ENCODE measurements at places on chromosomes 3 and 15. TPM values are rescaled to one million over a fixed set of nuclear protein-coding genes. Genes with fewer than 3 reads are reported as not detected.

DNA sequence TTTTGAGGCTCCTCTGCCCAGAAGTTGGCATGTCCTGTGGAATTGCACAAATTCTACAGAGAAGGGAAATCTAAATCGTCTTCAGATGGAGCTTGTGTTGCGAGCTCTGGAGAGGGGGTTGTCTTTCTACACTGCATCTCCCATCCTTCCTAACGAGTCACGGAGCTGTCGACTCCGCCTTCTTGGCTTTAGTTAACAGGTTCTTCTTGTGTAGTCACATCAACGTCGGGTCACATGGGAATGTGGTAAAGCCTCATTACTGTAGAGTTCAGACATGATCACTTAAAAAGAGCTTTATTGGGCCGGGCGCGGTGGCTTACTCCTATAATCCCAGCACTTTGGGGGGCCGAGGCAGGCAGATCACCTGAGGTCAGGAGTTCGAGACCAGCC lies 60.0 kb downstream of the DNASE1L3 start:
- DNase-seq, result no peak

DNA sequence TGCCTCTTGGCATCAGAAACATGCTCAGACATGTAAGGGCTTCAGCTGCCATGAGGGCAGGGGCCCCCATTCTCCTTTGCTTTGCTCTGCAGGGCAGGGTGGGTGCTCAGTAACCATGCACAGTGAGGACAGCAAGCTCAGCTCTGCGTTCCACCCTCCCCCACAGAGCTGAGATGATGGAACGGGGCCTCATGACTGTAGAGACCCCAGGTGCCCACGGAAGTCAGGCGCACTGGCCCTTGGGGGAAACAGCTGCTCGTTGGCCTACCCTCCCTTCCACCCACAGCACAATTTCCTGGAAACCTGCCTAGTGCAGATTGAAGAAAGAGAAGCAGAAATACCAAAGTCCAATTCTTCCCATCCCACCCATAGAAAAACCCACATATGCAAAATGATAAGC lies 10.5 kb downstream of the CTXND1 start:
- no peak for DNase-seq

- DNase-seq, result peak; percentile 58
These were observed 5.0 kb downstream of the PTH1R start for GRCh38 chr3:46882377-46883053.

DNA sequence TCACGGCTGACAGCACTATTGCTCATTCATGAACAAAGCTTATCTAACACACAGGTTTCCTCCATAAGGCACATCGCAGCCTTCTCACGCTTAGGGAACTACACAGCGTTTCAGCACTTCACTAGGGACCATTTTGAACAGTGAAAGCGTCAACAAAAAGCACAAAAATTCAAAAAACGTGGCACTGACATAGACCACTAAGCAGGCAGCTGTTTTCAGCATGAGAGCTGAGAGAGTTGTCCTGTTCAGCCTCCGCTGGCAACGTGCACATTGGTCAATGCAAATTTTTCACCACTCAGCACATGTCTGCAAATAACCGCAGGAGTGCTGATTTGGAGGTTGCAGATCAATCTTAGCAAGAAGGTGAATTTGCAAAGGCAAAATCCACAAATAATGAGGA lies 109.2 kb downstream of the LRRK1 start:
- no peak for DNase-seq

DNA sequence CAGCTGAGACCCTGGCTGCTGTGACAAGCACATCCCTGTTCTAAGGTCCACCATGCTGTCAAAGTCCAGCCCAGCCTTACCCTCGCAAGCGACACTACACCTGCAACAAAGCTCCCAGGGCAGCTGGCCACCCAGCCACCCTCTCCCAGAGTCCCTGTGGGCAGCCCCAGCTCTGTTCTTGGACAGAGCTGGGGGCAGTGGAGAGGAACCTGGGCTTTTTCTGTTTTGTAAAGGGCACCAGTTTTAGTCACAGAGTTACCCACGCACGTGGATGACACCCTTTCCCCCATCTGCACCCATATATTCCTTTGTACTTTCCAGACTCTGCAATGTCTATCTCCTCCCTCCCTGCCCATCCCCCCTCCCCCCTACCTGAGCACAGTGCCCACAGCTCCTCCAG lies 38.9 kb downstream of the ACAN start:
- DNase-seq, result no peak

DNA sequence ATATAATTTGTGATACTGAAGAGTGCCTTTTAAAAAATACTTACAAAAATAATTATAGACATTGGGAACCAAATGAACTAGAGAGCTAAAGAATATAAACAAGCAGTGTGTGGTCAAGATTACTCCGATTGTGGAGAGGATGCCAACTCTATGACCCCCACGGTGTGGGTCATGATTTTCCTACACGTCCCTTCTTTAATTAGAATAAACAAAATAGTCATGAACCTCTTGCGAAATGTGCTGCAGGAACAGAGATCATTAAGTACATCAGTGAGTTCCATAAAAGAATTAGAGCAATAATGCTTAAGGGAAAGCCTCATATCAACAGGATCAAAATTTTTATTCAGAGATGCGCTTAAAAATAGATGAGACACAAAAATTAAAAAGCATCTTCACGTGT lies 476.6 kb upstream of the ROBO1 start:
- no peak for DNase-seq

DNA sequence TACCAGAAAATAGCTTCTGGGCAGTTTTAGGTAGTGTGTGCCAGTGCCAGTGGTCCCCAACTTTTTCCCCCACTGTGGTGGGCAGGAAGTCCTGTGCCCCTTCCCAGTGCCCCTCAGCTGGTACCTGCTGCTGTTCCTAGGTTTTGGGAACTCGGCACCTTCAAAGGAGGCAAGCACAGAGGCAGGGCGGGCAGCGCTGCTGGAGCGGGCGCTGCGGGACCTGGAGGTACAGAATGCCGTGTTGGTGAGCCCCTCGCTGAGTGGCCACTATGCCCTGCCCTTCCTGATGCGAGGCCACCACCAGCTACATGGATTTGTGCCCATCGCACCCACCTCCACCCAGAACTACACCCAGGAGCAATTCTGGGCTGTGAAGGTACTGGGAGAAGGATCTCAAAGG lies 3.1 kb upstream of the ACY1 start:
- DNase-seq, result no peak

DNA sequence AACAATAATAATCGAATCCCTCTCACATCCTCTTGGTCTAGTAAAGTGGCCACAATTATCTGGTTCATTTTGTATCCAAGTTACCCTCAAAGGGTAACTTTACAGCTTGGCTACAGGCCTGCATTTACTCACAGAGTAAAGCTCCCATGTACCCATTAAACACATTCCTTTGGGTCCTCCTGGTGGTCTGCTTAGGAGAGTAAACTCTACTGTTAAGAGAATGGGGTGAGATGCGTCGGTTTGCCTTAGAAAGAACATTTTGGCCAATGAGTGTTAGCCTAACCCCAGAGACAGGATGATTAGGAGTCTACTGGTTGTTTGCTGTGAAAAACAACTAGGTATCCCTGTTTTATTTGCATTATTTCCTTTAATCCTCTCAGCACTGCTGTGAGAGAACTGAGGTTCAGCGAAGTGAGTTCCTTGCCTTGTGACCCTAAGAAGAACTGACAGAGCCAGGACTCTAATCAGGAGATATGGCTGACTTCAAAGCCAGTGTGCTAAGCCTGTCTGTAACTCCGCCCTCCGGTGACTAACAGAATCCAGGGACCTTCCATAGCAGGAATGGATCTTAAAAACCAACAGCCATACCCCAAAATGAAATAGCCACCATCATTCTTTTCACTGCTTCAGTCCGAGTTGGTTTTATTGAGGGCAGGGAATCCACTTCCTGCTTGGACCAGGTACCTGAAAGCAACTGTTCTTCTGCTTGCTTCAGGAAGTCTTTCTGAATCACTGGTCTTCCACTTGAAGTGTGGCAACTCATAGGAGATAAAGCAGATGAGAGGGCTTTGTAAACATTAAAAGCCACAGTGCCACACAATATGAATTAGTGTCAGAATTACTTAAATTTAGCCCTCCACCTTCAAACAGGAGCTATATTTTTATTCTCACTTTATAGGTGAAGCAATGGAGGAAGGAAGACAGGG lies 317.3 kb upstream of the WNT5A start:
- no peak for DNase-seq

DNA sequence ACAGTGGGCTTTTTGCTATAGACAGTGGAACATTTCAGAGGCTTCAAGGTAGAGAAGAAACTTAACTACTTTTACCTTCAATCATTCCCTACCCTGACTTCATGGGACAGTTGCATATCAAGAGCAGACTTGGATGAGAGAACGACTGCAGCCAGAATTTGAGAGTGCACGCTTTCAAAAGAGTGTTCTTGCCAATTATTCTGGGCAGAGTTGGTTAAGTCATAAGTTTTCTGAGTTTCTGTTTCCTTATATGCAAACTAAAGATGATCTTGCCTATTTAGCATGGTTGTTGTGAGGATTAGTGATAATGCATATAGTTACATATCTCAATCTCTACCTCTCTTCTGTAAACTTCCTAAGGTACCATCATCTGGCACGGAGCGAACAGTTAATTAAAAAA lies 7.6 kb downstream of the SLC9A9 start:
- no peak for DNase-seq

The SGO1 gene
- 0.17 TPM for total RNA-seq

The DENND4A gene
- total RNA-seq, result 14.0 TPM

The GOLGA8G gene
- not detected for total RNA-seq

The MOBP gene
- not detected for total RNA-seq

- no peak for DNase-seq
These were observed 60.2 kb downstream of the FILIP1L start for GRCh38 chr3:100053951-100054620.
